T-helper 22 cell (primary cell): ENCODE measurements at places on chromosomes 2 and 18.

DNA sequence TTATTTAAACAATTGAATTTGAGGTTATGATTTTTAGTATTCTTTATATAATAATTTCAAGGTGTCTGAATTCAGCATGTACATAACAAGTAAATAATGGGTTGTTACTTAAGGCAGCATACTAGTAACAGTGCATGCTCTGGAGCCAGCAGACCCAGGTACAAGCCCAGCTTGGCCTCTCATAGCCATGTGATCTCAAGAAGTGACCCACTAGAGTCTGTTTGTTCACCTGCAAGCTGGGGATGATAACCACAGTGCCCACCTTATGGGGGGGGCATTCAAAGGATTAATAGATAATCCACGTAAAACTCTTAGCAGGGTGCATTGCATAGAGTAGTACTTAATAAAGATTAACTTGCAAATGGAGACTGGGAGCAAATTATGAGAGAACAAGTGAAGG lies 163.6 kb downstream of the TRABD2A start:
- no peak for DNase-seq

DNA sequence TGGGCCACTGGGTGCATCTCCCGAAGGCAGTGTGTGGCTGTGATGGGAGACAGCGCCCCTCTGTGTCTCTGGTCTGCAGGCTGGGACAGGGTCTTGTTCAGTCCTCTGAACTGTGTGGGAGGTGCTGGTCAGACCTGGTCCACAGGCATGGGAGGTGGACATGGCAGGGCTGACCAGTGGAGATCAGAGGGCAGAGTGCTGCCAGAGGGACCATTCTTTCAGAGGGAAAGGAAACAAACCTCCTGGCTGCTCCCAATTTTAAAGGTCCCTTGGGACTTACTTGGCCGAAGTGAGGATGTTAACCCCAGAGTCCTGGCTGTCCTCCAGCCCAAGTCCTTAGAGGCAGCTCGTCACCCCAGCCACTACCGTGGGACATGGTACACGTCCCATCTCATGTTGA lies 4.0 kb downstream of the CAPN13 start:
- DNase-seq, result no peak

DNA sequence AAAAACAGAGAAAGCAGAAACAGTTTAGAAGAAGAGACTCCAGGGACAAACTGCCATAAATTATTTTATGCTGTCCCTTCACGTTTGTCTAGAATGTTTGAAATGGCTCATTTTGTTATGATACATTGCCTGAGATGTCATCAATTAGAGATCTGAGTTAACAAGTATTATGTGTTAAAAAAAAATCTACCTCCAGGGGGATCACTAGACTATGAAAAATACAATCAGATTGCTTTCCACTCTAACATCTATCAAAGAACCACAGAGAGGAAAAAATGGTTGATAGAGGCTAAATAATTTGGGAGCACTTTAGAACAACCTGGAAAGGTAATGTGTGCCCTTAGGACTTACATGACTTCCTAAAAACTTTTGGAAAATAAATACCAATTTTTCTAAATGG lies 103.8 kb upstream of the CCDC150 start:
- DNase-seq, result no peak

GRCh38 chr2:2146969-2147900 lies 183.8 kb downstream of the MYT1L start:
- DNase-seq, result no peak

- DNase-seq, result no peak
Observed at GRCh38 chr2:209321076-209321475, 102.8 kb upstream of the MAP2 start.

DNA sequence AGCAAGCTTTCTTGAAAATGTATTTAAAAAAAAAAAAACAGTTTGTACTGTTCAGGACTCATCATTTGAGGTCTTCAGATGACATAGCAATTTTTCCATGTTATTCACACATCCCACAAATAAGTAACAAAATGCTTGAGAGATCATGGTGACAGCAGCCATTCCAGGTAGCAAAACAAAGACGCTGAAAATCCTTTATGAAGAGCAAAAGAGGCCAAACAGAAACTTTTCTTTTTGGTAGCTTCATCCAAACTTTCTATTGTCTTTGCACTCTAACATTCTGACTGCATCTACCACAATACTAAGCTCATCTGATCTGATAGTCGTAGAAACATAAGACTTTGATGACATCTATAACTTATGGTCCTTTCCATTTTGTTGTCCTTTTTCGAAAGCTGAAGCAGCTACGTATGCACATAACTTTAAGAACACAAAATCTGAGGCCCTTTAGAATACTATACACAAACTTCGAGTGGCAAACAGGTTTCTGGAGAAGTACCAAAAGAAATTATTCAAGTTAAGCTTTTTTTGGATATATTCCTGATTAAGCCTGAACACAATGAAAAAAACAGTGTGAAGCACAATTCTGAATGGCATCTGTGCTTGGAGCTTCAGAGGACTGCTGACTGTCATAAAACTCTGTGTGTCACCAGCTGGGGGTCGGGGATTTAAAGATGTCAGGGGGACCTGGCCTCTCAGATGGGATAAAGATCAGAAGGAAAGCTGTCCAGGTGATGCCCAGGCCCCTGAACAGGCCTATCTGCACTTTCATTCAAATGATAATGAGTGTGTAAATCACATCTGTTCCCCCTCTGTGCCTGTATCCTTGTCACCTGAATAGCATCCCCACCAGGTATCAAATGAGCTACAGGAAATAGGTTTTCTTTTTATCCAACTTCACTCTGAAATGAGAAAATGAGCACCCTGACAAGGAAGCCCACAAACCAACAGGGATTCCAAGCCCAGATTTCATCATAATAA lies 75.8 kb downstream of the ZEB2 start:
- DNase-seq, result no peak

DNA sequence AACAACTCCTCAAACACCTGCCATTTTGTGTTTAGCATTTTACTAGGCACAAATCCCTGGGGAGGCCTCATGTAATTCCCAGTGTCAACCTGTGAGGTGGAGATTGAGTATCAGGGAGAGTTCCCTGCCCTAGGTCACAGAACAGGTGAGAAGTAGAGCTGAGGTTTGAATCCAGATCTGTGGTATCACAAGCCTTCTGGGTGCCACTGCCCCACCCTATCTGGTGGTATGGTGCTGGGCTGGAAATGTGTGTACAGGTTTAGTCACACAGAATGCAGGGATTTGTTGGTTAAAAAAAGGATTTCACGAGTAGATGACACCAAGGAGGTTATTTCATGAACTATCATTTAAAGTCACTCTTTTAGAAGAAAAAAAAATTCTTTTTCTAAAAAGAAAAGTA lies 35.7 kb upstream of the PKDCC start:
- no peak for DNase-seq

GRCh38 chr2:132929786-132930185 lies 259.8 kb upstream of the LYPD1 start:
- no peak for DNase-seq

- peak; percentile 50 for DNase-seq
Observed at GRCh38 chr18:111306-112014, 46.9 kb upstream of the USP14 start.

DNA sequence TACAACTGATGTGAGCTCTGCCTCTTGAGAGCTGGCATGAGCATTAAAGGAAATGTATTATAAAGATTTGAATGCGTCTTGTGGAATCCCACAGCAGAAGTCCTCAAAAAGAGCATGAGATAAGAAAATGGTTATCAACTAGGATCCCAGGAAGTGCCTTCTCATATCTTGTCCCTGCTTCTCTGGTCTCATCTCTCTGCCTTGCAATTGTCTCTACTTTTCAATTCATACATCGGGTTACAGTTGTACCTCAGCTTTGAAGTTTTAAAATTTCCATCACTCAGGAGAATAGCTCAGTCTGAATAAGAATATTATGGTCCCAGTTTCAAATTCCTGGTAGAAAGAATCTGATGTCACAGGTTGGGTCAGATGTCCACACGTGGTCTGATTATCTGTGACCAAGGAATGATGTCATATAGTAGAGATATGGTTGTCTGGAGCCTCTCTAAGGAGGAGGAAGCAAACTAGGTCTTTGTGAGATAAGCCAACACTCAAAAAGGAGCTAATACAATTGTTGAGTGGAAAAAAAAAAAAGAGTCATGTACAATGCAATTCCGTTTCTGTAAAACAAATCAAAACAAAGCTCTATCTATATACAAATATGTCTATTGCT lies 21.7 kb upstream of the CCDC88A start:
- DNase-seq, result no peak

DNA sequence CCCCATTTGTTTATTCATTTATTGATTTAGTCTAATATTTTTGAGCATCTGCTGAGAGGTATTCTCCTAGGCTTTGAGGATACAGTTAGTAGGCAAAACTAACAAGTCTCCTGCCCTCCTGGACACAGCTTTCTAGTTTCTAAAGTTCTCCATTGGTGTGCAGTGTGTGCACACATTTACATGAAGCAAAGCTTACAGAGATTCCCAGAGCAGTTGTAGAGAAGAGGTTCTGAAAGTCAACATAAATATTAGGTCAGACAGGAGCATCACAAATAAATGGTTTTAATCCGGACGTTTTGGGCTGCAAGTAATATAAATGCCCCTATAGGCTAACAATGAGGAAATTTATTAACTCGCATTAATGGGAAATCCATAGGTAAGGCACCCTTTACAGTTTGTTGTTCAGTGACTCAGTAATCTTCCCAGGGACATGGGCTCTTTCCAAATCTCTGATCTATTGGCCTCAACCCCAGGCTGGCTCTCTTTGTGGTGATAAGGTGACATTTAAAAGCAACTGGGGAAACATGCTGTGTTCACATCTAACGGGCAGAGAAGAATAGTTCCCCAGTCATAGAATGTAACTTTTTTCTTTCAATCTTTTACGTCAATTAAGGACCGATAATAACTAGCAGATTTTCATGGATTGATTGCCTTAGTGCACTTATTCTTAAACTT lies 407.2 kb downstream of the PTPRM start:
- no peak for DNase-seq

DNA sequence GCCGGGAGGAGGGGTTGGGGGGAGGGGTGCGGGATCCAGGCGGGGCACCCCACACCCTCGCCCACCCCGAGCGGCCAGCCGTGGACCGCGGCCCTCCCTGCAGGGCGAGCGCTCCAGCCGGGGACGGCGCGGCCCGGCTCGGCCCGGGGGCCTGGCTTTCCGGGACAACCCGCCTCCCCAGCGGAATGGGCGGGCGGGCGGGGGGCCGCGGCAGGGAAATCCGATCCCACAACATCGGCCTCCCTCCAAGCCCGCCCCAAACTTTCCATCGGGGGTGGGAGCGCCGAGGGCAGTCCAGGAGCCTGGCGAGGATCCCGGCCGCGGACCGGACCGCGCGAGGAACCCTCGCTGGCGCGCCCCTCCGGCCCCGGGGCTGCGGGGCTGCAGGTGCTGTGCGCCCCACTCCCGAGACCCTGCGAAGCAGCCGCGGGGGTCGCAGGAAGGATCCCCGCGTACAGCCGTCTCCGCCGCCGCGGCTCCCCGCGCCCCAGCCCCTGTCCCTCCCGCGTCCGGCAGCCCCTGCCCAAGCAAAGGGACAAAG lies 529 bp downstream of the SEMA4C start:
- DNase-seq, result no peak

DNA sequence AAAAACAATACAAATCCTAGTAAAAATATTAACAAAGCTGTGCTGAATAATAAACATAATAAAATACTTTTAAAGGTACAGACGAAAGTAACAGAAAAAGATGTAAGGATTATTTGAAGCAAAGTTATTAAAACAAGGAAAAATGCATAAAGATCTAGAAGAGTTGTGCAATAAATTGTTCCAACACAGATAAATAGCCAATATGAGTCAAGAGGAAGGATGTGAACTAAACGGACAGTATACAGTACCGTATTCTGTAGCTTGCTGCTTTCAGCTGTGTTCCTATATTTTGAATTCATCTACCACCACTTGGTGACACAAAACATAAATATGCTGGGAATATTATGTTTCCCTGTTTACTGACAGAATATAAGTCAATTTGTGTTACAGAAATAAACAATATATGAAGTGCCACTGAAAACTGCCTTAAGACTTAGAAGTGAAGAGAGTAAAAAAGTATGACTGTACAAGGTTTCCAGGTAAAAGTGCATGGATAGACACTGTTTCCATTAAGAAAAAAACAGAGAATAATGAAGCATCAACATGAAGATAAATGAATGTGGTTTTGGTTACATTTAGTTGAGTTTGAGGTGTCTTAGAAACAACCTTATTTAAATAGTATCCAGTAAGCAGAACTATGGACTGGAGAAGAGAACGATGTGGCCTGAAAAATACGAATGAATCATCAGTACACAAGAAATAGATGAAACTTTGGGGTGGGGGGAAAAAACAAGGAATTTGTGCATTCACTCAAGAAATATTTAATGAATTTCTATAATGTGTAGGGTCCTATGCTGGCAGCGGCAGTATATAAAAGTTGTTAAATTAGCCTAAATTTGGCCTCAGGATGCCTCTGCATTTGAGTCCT lies 13.1 kb downstream of the PPP3R1 start:
- DNase-seq, result no peak

- no peak for DNase-seq
Observed at GRCh38 chr18:53756610-53756972, 467.9 kb downstream of the MBD2 start.

DNA sequence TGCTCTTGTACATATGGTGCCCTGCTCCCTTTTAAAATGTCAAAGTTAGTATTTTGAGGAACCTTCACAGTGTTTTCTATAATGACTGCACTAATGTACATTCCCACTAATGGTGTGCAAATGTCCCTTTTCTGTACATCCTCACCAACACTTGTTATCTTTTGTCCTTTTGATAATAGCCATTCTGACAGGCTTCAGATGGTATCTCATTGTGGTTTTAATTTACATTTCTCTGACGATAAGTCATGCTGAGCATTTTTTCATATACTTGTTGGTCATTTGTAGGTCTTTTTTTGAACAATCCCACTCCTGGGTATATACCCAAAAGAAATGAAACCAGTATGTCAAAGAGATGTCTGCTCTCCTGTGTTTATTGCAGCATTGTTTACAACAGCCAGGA lies 268.3 kb downstream of the FBXO15 start:
- DNase-seq, result no peak

- no peak for DNase-seq
Observed at GRCh38 chr2:187102381-187102780, 253.4 kb upstream of the ZSWIM2 start.

DNA sequence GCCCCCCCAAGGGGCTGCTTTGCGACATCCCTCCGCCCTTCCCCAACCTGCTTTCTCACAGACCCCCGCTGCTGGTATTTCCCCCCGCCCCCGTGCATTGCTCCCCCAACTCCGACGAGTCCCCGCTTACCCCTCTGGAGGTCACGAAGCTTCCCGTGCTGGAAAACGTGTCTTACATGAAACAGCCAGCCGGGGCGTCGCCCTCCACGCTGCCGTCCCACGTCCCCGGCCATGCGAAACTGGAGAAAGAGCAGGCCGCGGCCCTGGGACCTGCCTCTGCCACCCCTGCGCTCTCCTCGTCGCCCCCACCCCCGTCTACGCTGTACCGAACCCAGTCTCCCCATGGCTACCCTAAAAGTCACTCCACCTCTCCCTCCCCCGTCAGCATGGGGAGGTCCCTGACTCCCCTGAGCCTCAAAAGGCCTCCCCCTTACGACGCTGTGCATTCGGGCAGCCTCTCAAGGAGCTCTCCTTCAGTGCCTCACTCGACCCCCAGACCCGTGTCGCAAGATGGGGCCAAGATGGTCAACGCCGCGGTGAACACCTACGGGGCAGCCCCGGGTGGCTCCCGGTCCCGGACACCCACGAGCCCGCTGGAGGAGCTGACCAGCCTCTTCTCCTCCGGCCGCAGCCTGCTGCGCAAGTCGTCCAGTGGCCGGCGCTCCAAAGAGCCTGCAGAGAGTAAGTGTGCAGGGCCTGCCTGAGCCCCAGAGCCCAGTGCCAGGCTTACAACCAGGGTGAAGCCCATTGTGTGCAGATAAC lies 183.0 kb downstream of the NYAP2 start:
- no peak for DNase-seq

- no peak for DNase-seq
Observed at GRCh38 chr2:24220554-24221291, 45.9 kb downstream of the FAM228A start.
